Osteoblast (primary cell): ENCODE measurements at places on chromosomes 7 and 10. TPM values are rescaled to one million over a fixed set of nuclear protein-coding genes. Genes with fewer than 3 reads are reported as not detected.

Gene VIPR2
- total RNA-seq, result not detected in 2 replicates

DNA sequence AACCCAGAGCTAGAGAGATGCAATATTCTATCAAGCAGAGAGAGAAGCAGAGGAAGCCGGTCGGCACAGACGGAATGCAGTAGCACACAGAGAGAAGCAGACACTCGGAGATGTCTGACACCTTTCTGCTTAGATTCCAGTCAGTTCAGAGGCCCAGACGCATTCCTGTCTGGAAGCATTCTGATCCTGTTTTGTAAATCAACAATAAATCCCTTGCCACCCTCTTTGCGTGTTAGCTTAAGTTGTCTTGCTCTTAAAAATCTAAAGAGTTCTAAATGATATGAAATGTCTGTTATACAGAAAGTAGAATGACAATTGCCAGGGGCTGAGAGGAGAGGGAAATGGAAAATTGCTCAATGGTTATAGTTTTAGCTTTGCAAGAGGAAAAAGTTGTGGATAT lies 27.4 kb upstream of the ATRNL1 start:
- DNase-seq, result no peak
- H3K36me3 ChIP-seq, result no peaks in the 10 kb centered on the region
- H3K27ac ChIP-seq, result no peak overlapping the region
- H3K27me3 ChIP-seq, result no peaks in the 10 kb centered on the region

Gene CYP26A1
- total RNA-seq, result not detected in 2 replicates

Gene HECW1
- 2.9 and 6.5 TPM in 2 replicates for total RNA-seq

DNA sequence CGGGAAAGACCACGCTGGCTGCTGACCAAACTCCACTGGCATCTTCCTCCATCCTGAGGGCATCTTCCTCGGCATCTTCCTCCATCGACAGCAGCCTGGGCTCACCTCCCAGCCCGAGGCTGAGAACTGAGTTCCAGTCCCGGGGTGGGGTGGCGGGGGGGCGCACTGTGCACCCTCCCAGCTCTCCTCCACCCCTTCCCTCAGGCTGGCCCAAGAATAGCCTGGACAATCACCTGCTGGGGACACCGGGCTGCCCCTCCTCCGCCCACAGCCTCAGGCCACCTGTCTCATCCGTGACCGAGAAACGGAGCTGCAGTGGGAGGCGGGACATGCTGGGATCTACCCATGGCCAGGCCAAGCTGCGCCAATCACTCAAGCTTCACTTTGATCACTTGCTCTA lies 37.2 kb downstream of the DIP2C start:
- no peaks in the 10 kb centered on the region for H3K36me3 ChIP-seq
- H3K4me3 ChIP-seq, result no peak overlapping the region
- no peak for DNase-seq
- no peak overlapping the region for H3K27ac ChIP-seq
- peaks cover 12% of the 10 kb centered on the region for H3K4me1 ChIP-seq
- no peaks in the 10 kb centered on the region for H3K27me3 ChIP-seq
